CD4-positive, alpha-beta T cell treated with Interleukin-1 beta for 1 hour (primary cell): ENCODE measurements at places on chromosomes 6 and 20.
A peak's percentile ranks its signal among the peaks of the same experiment; 100 is the strongest.

DNA sequence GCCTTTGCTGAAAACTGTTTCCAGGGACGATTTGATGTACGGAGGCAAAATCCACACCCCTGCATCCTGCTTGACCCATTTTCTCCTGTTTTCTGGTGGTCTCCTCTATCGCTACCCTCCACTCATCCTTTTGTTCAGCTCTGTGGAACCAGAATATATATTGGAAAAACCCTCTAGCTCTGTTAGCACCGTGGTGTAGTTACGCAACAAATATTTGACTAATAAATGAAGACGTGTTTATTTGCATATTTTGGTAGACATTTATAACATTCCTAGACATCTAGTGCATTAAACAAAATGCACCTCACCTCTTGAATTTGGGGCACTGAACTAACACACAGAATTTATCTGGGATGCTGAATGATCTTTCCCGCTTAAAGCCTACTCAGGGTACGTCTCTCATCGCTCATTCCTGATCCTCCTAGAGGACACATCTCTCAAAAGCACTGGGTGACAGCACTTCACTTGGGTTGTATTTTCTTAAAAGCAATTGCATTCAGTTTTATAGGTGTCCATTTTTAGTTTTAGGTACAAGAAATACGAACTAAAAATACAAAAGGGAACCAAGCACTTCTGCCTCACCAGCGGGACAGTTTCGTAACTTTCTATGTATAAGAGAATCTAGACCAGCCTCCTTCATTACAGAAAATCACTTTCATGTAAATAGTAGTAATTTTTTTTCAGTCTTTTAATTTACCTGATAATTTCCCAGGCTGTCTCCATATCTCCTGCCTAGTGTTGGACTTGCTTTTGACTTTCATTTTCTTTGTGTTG is 59.2 kb downstream of the SNRNP48 start:
- no peak for DNase-seq

DNA sequence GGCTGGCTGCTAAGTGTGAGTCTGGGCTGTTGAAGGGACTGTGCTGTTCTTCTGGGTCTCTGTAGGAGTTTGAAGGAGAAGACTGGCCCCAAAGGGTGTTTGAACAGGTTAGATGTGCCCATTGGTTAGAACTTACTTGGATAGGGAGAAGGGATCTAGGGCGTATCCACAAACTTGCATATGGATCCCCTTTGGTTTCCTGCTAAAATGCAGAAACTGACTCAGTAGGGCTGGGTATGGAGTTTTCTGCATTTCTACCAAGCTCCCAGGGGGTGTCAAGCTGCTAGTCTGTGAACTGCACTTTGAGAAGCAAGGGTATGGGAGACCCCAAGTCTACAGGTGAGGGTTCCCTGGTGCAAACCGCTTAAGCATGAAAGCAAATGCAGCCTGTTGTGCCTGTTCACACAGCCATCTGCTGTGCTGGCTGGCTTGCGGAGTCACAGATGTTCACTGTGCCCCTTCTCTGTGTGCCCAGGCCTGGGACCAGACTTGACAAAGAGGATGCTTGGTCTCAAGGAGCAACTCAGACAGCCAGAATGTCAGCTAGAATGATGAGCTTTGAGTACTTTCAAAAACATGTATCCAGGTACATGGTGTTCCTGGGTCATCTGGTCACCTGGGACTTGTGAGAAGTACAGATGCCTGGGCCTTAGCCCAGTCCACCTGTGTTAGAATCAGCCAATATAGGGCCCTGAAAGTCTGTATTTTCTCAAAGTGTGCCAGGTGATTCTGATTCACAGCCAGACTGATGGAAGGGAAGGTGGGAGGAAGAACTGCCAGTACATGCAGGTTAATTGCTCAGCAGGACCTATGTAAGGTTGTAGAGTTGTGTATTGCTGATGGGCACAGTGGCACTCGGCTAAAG is 7.4 kb downstream of the PPP1R16B start:
- DNase-seq = no peak

DNA sequence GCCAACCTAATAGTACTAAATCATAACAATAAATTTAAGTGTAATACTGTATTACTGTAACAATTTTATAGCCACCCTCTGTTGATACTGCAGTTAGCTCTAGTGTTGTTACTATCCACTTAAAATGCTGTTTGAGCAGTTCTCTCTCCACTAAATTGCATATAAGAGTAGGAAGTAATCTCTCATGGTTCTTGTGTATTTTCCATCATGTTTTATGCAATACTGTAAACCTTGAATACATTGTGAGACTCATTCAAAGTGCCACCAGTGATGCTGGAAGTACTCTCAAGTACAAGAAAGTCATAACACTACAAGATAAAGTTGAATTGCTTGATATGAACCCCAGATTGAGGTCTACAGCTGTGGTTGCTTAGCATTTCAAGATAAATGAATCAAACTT is 65.5 kb downstream of the WASF1 start:
- no peak for DNase-seq

DNA sequence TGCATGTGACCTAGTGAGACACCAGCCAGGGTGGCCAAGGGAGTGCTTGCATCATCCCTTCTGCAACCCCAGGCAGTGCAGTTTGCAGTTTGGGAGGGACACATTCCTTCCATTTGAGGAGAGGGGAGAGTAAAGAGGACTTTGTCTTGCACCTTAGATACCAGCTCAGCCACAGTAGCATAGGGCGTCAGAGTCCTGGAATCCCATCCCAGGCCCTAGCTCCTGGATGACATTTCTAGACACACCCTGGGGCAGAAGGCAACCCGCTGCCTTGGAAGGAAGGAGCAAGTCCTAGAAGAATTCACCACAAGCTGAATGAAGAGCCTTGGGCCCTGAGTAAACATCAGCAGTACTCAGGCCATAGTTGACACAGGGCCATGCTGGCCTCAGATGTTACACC is 680.4 kb upstream of the IMPG1 start:
- DNase-seq = no peak

DNA sequence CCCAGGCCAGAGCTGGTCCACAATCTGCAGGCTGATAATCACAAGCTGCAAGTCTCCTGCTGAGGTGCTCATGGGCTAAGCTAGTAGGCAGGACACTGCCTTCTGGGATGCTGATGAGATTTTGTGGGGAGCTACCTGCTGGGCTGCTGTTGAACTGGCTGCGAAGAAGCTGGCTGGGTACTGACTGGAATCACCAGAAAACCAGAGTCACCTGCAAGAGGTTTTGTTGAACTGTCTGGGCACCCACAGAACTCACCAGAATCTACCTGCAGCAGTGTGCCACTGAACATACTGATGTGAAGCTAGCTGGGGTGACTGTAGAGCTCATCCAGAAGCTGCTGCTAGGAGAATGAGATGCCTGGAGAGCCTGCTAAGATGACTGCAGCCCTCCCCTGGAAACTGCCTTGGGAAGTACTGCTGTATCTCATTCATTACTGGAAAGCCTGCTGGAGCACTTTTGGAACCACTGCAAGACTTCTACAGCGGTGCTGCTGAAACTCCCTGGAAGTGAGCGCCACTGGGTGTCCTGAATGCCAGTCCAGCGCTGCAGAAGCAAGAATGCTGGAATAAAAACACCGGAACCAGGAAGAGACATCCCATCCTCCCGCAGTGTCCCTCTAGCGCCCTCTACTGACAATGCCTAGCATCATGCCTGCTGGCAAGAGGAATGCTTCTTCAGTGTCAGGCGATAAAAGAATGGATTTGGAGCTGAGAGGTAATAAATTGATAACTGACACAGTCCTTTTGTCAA is 64.9 kb upstream of the ARHGAP18 start:
- peak; percentile 55 for DNase-seq

DNA sequence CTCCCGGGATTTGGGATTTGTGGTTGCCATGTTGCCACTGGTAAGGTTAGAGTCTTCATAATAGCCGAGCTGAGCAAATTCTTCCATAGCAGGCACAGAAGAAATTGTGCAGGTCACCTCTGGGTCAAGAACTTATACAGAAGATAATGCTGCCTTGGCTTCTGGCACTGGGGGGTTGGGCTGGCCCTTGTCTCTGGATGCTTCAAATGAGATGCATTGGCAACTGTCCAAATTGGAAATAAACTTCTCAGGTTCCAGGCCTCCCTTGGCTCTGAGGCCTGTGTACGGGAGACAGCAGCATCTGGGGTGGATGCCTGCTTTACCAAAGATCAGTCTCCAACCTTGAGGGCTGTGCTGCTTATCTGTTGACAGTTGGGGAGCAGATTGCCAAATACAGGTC is 26.2 kb downstream of the MYO6 start:
- DNase-seq = no peak

DNA sequence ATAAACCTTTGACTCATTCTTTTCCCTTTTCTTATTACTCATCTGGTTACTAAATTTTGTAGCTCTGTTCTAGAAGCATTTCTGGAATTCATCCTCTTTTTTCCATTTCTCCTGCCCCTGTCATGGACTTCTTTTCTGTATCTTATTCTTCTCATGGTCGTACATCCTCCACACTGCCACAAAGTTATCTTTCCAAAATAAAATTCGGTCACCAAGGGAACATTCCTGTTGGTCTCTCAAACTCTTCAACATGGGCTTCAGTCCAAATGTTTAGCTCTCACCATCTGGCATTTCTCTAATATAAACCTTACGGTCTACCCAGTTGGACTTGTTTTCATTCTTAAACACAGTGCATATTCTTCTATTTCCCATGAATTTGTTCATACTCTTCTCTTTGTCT is 428.8 kb upstream of the ID4 start:
- no peak for DNase-seq

GRCh38 chr6:3296537-3296936 is 37.8 kb downstream of the PSMG4 start:
- no peak for DNase-seq

GRCh38 chr6:129251669-129252376 is 368.9 kb downstream of the LAMA2 start:
- DNase-seq = peak; percentile 59

DNA sequence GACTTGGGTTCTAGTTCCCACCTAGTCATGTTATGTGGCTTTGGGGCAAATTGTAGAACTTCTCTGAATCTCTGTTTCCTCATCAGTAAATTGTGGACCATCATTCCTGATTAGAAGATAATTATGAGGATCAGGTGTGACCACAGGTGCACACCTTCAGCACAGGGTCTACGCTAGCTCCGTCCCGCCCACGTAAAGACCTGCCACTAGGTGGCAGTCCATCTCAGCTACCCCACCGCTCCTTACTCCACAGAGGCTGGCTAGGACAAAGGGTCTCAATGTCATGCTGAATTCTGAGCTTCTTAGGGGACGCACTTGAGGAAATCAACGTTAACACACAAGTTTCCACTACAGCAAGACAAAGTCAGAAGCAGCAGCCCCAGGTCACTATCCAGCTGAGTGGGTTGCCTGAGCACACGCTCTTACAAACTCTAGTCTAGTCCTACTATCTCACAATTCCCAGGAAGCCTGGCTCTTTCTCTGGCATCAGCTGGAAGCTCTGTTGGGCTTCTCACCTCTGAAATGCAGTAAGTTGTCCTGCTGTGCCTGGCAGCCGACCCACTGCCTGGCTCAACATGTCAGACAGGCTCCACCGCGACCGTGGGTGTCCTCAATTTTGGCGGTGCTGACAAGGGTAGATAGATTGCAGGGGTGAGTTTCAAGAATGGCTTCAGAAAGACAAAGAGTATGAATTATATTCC is 2.0 kb upstream of the PLCG1 start:
- DNase-seq = peak; percentile 68

GRCh38 chr6:163207431-163208383 is 206.8 kb upstream of the QKI start:
- DNase-seq = no peak

GRCh38 chr6:124684621-124685020 is 277.6 kb upstream of the RNF217 start:
- DNase-seq = no peak

GRCh38 chr6:2524090-2524489 is 226.6 kb downstream of the MYLK4 start:
- no peak for DNase-seq

- DNase-seq = no peak
Measured at GRCh38 chr6:117463762-117464665, 18.5 kb upstream of the DCBLD1 start.

- DNase-seq = peak; percentile 82
Measured at GRCh38 chr6:36759148-36759759, 61.6 kb downstream of the RAB44 start.

- DNase-seq = no peak
Measured at GRCh38 chr20:22379472-22379871, 204.9 kb downstream of the FOXA2 start.

GRCh38 chr20:50911030-50911429 is 20.2 kb downstream of the ADNP start:
- no peak for DNase-seq

- no peak for DNase-seq
Measured at GRCh38 chr6:65943548-65943947, 236.5 kb upstream of the EYS start.

GRCh38 chr20:34983995-34984735 is 28.5 kb downstream of the MYH7B start:
- DNase-seq = no peak

DNA sequence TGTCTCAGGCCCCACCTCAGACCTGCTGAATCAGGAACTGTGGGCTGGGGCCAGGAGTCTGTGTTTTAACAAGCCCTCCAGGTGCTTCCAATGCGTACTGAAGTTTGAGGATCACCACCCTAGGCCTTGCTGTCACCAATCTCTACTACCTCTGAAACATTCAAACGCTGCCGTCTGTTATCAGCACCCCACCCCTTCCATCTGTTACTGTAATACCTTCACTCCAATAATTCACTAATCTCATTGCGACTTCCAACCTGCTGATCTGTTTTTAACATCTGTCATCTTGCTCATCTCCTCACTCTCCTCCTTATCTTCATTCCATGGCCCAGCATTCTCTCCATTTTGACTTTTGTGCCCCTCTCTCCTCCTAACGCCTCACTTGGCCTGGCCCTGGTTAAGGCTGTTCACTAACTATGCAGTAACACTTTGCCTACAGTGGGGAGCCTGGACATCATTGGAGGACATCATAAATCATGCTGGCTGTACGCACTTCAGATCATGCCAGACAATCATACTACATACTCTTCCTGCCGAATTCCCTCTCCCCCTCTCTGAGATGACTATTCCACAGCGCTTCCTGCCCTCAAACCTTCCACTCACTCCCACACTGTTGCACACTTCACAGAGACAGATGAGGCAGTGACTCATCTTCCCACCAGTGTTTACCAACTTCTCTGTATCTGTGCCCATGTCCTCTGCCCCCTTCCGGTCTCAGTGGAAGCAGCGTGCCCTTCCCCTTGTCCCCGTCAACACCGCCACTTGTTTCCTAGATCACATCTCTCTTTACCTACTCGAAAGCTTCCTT is 3.0 kb upstream of the GUCA1B start:
- DNase-seq = no peak

DNA sequence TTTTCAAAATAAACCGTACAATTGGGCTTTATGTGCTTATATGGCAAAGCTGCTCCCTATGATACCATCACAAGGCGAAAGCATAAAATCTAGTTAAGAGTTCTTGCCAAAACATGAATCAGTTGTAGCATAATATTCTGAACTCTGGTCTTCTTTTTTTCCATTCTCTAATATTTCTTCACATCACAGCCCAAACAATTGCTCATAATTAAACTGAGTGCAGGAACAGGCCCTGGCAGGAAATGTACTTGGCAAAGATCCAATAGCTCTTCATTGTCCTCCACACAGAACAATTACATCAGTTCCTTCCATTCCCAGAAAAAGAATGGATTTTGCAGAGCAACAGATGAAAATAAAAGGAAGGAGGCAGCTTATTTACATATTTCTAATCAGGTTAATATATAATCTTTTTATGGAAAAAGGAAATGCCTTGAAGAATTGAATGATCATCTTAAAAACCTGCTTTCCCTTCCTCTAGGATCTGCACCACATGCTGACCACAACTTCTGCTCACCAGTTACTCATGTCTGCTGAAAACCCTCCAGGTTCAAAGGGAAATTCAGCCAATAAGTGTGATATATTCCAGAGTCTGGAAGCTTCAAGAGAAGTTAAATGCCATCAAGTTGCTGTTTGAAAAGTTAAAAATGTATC is 123.3 kb upstream of the COL21A1 start:
- no peak for DNase-seq
